ENCODE measurements at places on chromosomes 2 and 18.
A peak's percentile ranks its signal among the peaks of the same experiment; 100 is the strongest.

DNA sequence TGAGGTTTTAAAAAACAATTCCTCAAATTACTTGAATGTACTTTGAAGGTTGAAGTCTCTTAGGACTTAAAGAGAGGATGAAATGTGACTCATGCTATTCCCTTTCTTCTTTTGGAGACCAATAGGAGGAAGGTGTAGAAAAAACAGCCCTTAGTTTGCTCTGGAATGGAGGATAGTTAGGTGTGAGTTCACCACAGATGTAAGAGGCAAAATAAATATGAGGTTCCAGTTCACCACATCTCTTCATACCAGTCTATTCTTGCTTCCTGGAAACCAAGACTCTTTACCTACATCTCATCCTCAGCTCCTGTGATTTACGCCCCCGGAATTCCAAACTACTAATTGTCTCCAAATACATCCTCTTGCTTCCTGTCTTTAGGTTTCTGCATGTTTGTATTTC is 77.5 kb upstream of the TTC21B start:
- no peak for DNase-seq

- DNase-seq: no peak
Observed at GRCh38 chr2:207655000-207655399, 29.8 kb upstream of the METTL21A start.

DNA sequence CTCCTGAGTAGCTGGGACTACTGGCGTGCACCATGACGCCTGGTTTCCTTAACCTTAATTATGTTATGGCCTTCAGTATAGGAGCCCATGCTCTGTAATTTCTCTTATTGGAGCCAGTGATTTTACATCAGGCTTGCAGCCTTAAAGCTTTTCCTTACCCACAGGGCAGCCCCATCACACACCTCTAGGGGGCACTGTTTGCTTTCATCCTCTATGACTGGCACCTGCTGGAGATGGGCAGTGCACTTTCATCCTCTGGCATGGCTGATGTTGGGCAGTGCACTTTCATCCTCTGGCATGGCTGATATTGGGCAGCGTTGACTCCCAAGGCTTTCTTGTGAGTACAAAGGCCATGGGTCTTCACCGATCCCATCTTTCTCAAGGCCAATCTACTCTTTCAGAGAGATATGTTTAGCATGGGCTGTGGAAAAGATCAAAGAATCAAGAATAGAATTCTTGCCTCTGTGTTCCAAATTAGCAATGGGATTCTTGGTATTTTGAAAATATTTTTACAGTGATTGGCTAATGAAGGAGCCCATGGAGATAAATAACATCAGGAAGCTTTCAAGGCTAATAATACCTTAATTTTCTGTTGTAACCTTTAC is 80.7 kb upstream of the MEX3C start:
- no peak for DNase-seq

GRCh38 chr2:46304635-46305034 is 7.4 kb downstream of the EPAS1 start:
- DNase-seq: no peak

DNA sequence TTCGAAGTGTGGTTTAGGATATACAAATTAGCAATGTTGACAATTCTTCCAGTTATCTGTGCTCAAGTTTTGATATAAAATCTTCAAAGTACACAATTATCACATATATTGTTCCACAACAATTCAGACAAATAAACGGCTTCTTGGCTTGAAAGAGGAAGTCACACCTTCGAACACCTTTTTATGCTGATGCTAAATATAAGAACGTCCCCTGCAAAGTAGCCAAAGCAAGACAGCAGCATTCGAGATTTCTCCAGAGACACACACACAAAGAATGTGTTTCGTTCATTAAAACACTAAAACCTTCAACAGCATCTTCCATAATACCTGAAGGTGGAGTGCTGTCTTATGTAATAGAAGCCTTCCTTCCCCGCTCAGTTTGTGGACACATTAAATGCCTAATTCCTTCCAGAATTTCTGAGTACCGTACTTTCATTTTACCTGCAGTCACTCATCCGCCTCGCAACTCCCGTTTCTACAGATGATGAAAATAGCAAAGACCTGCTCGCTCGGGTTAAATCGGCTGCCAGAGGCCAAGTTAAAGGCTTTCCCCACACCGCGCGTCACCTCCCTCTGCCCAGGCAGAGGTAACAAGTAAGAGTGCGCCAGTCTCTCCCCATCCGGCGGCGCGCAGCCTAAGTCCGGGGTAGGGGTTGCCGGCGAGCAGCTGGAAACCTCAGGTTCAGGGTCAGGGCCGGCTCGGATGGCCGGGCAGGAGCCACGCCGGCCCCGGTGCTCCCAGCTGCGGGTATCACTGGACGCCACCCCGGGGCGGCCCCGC is 847 bp downstream of the SERPINE2 start:
- DNase-seq: peak; percentile 26

DNA sequence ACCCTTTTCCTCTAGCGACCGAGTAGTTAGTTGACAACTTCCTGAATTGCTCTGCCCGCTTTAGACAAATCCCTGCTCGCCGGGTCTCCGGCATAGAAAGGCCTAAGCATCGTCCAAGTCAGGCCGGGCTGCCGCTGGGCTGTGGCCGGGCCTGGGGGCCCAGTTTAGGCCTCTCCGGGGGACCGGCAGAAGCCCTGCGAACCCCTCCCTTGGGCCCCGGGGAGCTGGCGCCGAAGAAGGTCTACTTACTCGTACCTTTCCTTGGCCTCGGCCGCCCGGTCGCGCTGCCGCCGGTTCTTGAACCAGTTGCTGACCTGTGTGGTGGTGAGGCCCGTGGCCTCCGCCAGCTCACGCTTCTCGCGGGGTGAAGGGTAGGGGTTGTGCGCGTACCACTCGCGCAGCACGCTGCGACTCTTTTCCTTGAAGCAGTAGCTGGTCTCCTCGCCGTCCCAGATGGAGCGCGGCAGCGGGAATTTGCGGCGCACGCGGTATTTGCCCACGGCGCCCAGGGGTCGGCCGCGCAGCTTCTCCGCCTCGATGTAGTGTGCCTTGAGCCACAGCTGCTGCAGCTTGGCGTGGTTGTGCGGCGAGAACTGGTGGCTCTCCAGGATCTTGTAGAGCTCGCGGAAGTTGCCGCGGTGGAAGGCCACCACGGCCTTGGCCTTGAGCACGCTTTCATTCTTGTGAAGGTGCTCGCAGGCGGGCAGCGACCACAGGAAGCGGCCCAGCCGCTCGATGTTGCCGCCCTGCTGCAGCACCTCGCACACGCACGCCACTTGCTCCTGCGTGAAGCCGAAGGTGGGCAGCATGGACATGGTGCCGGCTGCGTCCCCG is 739 bp downstream of the SIX2 start:
- no peak for DNase-seq

- no peak for DNase-seq
Observed at GRCh38 chr18:58186258-58186948, 142.4 kb downstream of the NEDD4L start.

GRCh38 chr2:215831296-215831913 is 181.9 kb downstream of the MREG start:
- DNase-seq: no peak

GRCh38 chr2:189504238-189504637 is 63.0 kb downstream of the WDR75 start:
- DNase-seq: no peak

DNA sequence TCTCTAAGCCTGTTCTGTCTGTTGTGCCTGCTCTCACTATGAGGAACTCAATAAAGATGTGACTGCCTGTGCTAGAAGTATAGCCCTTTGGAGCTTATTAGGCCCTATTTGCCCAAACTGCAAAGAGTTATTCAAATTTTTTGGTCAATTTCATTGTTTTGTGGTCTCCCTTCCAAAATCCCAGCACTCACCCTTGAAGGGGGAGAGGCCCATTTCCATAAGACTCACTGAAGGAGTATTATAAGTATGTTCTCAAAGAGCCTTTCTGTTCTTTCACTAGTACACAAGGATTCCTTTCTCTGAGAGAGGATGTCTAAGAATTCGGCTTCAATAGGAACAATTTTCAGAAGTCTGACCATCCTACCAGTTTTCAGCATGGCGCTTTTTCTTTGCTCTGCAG is 641.9 kb upstream of the REG3G start:
- DNase-seq: no peak

DNA sequence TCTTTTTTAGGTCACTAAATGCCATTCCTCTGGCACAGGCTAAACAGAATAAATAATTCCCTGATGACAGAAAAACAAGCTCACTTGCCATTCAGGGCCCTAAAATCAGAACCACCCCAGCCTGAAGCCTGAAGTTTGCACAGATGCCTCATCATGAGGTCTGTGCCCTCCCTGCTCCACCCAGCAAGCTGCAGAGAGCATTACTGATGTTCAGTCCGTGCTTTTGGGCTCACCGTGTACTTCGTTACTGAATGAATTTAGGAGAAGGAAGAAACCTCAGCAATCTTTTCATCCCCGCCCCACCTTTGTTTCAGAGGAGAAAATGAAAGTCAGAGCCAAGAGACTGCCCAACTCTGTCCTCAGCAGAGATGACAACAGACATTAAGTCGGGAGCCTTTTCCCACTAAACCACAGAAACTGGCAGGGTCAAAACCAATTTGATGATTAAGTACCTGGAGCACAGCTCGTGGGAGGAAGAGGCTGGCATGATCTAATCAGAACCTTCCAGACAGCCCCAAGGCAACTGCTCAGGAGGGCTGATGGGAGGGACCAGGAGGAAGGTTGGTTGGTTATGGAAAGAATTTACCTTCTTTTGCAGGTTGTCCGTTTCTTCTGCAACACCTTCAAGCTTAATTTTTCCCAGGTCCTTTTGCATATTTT is 122.7 kb downstream of the LAMA1 start:
- DNase-seq: no peak

DNA sequence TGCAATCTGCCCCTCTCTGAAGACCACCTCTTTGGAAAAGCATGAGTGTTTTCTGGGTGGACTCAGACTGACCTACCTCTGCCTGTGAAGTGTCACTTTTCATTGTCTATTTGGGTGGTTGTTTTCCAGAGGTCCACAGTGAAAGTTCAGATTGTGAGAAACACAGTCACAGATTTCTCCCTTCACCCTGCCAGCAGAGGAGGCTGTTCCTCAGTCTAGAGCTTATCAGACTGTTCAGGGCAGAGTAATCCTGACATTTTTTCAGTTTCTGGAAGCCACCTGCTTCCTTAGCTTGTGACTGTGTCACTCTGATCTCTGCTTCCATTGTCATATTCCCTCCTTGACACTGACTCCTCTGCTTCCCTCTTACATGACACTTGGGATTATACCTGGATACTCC is 55.4 kb upstream of the RMP24 start:
- no peak for DNase-seq

DNA sequence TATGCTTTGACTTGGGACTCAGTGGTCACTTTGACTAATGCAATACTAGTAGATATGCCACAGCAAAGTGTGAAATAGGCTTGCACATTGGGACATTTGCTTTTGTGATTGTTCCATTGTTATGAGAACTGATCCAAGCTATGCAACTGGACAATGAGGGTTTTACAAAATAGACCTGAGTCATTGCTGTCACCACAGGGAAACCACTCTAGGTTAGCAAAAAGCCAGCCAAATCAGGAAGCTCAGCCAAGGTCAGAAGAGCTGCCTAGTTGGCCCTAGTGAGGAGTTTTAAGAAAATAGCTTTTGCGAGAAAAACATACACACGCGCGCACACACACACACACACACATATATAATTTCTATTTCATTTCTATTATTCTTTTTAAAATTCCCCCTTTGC is 452.4 kb upstream of the CDH7 start:
- DNase-seq: no peak

DNA sequence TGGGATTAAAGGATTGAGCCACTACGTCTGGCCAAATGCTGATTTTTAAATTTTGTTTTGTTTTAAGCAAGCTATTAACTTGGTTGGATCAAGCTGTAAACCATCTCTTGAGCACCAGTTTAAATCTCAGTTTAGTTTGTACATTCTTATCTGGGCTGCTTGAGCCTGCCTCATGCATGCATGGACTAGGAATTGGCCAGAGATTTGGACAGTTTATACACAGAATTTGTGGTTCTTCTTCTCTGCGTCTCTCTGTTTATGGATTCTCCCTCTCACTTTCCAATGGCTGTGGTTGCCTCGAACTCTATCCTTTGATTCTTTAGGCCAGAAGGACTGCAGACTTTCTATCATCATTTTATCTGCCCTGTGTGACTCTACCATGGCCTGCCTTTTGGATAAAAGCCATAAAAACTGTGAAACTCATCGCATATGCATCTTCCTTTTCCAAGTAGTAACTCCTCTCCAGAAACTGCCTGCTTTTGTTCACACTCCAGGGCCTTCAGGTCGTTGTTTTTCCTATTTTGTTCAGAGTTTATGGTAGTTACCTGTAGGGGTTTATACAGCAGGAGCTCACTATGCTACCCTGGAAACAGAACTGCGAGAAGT is 32.5 kb upstream of the PLB1 start:
- DNase-seq: no peak

DNA sequence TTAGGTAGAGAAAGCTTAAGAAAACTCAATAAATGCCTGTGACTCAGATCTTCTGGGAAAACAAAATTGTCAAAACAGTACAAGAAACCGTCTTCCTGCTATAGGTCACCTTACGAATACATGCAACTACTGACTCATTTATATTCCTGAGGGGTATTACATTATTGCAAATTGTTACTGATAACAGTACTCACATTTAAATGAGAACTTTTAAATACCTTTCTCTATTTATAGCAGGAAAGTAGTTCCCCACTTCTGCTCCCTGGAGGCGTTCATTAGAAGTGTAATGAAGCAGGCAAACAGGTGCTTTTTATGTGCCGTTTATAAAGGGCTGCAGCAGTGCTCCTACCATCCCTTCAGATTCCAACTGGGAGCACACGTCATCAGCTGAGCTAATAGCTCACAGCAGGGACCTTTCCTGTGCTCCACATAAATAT is 65.1 kb upstream of the RPRM start:
- no peak for DNase-seq

DNA sequence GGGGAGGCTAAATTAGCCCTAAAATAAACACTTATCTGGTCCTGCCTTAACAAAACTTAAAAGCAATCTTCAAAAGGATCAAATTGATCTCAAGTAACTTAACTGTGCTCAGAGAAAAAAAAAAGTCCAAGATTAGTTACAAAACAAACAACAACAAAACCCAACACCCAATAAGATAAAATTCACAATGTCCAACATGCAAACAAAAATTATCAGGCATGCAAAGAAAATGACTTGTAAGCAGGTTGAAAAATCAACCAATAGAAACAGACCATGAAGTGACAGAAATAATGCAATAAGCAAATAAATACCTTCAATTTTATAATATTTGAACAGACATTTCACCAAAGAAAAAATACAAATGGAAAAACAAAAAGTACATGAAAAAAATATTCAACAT is 4.0 kb upstream of the REEP1 start:
- DNase-seq: no peak

DNA sequence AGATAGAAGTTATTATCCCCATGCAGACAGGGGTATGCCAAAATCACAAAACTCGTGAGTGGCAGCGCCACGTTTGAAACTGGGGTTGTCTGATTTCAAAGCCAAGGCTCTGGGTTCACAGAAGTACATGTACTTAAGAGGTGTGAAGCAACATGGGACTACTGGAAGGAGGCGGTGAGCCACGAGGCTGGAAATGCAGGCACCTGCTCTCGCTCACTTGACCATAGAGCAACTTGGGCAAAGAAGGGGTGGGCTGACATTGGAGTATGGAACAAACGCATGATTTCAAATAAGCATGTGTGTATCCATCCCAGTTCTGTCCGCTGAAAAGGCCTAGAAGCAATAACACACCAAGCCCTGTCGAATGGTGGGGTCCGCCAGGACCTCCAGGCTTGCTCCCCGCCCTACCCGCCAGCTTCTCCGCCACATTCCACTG is 593 bp upstream of the ACTR2 start:
- DNase-seq: no peak
